Activated CD4-positive, alpha-beta T cell treated with anti-CD3 and anti-CD28 coated beads, Interleukin-2, Interleukin-4, amounts not matched to agents 100 ng/mL and 50 ng/mL, durations not matched to agents 16 hours and 8 hours (primary cell): ENCODE measurements at places on chromosomes 4 and X.

DNA sequence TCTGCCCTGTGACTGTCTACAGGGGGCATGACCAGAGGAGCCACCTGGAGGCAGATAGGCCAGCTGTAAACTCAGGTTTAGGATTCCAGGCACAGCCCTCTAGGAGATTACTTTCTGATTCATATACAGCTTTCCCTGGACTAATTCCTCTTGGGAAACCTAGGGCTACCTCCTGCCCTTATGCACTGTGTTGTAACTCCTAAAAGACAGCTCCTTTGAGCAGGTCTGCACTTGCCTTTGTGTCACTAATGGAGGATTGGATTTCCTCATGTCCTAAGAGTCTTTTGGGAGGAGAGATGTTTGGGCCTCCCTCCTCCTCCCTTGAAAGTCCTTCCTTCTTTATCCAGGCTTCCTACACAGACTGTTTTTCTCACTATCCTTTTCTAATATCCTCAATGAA, 202.0 kb downstream of the PCDH19 start:
- DNase-seq, result no peak

DNA sequence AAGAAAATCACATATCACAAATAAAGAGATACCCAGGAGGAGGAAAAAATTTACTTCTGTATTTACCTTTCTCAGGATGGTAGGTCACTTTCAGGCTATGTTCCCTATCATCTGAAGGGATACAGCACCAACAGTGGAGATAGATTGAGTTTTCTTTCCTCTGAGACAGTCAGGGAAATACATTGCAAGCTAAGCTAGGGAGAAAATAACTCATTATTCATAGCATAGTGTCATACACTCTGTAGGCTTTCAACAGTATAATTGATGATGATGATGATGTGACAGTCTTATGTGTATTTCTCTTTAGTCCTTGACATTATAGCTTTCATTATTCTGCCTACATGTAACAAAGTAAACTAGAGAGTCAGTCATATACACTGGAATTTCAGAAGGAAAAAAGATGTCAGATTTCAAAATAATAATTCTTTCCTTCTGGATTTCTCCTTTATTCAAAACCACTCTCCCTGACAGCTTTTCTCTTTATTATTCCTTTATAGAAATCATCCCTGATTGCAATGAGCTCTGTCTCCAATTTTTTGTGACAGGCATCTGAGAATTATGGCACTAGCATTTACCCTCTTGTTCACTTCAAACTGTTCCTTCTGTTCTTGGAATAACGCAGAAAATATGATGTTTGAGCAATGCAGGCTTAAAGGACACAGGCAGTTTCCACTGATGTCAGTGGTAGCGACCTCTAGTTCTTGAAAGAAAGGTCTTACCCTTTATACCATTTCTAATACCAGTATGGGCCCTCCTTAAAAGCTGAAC, 169.1 kb upstream of the EPHA5 start:
- DNase-seq, result no peak

DNA sequence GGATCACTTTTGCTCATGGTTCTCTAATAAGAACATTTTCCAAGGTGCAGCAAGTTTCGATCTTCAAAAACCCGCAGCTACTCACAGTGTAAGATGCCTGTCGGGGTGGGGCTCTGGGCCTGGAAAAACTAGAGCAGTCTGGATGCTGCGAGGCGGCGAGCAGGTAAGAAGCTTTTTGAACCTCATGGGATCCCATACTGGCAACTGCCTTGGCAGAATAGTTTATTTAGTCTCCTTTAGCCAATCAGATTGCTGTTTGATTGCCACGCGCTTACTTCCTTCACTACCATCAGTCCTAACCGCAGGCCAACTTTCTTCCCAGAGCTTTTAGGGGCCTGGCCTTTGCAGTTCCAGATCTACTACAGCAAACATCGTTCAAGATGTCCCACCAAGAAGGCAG, 61.3 kb upstream of the MAGEB10 start:
- DNase-seq, result no peak

- DNase-seq, result no peak
These were observed 91.7 kb downstream of the EFNB1 start for GRCh38 chrX:68920561-68920960.

DNA sequence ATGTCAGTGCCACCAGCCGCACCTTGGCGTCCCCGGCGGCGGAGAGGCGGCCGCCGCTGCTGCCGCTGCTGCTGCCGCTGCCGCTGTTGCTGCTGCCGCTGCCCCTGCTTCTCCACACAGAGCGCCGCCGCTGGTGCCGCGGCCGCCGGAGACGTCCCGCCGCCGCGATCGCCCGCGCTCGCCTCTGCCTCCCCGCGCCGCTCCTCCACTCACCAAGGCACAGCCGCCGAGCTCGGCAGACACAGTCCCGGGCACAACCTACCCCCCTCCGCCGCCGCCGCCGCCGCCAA, at the start of gene PPP3CA:
TSS of gene PPP3CA (minus strand) at position 260 of the 290 bp plus-strand sequence.
- no peak for DNase-seq
